ENCODE measurements at places on chromosomes 3 and 15.
A peak's percentile ranks its signal among the peaks of the same experiment; 100 is the strongest.

GRCh38 chr3:114363554-114364202 lies 69.8 kb downstream of the TIGIT start:
- DNase-seq = no peak

GRCh38 chr3:123042413-123042812 lies 14.8 kb upstream of the SEMA5B start:
- DNase-seq = no peak

GRCh38 chr15:59694779-59695178 lies 5.7 kb upstream of the BNIP2 start:
- DNase-seq = no peak

DNA sequence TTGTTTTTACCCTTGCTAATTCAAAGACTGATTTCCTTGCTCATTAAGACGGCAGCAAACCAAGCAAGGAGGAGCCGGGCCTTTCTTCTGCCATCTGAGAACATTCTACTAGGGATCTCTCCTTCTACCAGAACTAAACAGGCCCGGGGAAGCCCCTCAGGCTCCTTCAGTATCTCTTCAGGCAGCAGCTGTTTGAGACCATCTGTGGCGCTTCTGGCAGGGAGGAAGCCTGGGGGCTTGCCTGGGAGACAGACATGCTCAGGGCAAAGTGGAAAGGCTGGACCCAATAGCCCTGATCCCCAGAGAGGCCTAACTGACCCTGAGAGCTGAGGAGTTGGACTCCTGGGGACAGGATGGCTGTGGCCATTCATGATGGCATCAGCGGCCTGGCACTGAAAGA lies 67.9 kb downstream of the FEM1B start:
- DNase-seq = no peak

- no peak for DNase-seq
These were observed 268.7 kb upstream of the AGTR1 start for GRCh38 chr3:148428862-148429605.

- no peak for DNase-seq
These were observed 117.3 kb downstream of the XXYLT1 start for GRCh38 chr3:195153653-195154052.

DNA sequence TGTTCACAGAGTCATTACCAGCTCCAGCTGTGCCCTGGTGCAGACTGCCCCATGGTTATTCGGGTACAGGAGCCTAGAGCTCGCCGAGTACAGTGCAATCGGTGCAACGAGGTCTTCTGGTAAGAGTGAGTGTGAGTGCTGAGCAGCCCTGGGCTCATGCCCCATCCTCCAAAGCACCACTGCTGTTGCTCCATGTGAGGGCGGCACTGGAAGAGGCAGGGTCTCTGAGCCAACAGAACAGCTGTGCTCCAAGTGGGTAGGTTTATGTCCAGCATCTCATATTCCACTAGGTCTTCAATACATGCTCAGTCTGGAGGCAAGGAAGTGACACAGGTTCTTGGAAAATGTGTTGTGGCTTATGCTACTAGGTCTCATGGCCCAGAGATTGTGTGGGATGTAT lies 19.5 kb upstream of the P4HTM start:
- DNase-seq = no peak

DNA sequence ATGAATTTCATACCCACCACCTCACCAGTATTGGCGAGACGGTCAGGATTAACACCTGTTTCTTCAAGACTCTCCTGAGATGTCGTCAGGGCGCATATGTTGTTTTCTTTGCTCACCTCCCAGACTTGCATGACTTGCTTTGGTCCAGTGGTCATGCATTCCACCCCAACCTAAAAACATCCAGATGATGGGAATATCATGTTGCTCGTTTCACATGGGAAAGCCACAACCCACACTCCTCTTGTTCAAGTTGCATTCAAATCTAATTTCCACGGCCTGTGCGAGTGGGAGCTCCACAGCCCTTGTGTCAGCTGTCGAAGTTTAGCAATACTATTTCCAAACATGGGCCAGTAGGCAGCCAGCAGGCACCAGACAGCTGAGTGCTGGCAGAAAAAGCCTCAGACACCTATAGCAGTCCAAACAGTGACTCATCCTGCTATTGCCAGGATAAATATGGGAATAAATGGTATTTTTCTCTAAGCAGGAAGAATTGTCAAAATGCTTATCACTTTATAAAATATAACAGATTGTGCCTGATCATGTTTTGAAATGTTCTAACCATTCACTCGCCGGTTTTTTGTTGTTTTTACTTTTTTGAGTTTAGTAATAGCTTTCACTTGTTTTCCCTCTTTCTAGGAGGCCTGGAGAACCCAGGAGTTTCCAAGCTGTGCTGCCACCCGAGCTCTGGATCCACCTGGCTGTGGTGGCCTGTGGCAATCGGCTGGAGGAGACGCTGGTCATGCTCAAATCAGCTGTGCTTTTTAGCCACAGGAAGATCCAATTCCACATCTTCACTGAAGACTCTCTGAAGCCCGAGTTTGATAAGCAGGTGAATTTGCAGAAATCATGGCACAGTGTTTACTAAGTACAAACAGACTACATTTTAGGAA lies 20.1 kb downstream of the GXYLT2 start:
- DNase-seq = no peak

- no peak for DNase-seq
These were observed 205.7 kb upstream of the ROBO1 start for GRCh38 chr3:79973482-79973881.

- DNase-seq = peak; percentile 38
These were observed 150.5 kb downstream of the WDR76 start for GRCh38 chr15:43977072-43977884.

DNA sequence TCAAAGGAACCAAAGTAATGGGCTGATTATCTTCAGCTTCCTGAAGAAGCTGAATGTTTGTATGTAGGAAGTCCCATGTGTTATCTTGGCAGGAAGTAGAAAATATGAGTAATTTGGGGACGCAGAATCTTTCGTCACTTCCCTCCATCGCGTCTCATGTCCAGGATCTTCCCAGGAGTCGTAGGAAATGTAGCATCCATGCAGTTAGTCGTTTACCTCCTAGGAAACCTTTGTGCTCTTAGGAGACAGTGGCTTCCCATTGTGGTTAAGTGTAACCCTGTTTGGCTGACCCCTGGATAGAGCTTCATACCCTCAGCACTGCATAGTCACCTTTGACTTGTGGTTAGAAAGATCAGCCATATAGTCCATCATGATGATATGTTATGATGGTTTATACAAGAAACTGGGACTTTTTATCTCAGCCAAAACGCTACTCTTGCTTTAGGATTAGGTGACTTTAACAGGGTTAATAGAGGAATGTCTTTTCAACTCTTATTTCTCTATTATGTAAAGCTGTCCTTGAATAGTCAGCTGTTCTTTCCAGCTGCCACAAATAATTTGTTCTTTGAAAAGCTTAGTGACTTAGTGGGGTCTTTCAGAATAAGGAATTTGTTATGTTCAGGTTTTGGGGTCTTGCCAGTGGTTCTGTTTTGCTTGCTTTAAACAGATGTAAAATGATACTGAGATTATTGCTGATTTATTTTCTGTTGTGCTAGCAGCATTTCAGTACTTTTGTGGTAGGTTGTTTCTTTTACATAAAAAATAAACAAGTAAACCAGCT lies 92.2 kb downstream of the KLHL25 start:
- DNase-seq = peak; percentile 39

DNA sequence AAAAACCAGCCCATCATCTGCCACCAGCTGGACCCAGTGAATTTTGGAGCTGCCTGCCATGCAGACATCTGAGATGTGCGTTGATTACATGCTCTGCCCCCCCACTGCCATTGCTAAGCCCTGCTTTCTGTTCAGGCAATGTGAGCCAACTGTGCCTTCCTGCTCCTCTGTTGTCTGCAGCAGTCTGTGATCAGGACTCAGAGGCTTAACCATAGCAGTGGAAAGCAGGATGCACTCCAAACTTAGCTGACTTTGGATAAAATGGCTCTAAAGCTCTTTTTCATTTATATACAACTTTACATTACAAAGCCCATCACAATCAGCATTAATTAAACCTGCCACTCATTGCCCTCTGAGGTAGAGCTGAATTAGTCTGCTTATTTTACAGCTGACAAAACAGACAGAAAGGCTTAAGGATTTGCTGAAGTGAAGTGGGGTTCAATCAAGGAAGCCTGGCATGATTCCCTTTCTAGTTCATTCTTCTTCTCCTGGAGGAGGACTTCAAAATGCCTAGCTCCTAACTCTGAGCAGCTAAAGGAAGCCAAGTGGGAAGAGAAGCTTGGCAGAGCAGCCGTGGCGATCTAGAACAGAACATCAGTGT lies 15.7 kb upstream of the RPS27L start:
- DNase-seq = no peak

DNA sequence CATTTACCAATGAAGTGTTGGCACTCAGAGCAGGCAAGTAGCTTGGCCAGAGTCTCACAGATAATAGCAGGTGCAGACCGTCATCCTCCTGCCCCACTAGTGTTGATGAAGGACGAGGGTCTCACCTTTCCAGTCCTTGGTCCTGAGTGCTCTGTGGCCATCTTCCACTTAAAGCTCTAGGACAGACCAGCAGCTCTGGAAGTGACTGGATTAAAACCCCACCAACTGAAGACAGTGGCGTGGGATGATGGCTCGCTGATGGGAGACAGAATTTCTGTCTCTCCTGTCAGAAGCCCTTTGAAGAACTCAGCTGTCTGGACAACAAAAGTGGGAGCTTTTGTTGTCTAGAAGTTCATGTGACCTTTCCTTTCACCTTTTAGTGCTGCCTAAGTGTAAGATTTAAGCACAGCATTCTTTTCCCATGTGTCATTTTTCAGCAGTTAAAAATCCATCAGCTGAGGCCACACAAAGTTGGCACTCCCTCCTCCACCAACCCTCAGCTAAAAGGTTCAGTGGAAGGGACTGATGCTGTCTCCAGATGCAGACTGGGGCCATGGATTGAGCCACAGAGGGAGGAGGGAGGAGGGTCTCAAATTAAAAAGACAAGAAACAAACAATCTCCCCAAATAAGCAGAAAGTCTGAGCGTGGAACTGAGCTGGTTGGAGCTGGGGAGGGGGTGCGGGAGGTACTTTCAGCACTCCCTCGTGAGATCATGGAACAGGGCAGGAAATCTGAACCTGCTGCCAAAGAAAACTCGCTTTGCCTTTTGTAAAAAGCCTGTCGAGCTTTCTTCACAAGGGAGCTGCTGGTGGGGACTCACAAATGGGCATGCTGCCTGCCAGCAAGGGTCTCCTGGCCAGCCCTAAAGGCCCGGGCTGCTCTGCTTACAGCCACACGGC lies 148.5 kb upstream of the CTDSPL start:
- DNase-seq = no peak

GRCh38 chr15:40297356-40297755 lies 10.4 kb downstream of the PLCB2 start:
- no peak for DNase-seq

- no peak for DNase-seq
These were observed 55.7 kb downstream of the MB21D2 start for GRCh38 chr3:192861972-192862371.

GRCh38 chr3:53044711-53045517 lies 959 bp downstream of the SFMBT1 start:
- DNase-seq = peak; percentile 55

- DNase-seq = no peak
These were observed 534.3 kb downstream of the ROBO1 start for GRCh38 chr3:79233431-79234060.

GRCh38 chr3:11156026-11156410 lies 1.7 kb downstream of the HRH1 start:
- no peak for DNase-seq

GRCh38 chr3:46660543-46661523 lies 32.6 kb downstream of the ALS2CL start:
- no peak for DNase-seq

DNA sequence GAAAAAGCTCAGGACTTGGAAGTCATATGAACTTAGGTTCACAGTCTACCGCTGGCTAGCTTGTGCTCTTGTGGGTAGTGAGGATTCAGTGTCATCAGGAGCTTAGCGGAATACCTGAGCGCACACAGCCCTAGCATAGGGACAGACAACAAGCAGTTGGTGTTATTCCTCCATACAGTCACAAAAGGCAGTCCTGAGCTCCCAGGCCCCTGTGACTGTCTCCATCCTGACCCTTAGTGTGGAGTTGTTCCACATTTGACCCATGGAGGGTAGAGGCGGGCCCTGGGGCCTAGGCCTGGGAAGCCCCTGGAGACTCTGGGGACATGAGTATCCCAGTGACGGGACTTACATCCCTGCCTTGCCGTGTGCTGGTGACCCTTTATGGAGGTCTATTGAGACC lies 131.5 kb upstream of the PLXNA1 start:
- DNase-seq = no peak

DNA sequence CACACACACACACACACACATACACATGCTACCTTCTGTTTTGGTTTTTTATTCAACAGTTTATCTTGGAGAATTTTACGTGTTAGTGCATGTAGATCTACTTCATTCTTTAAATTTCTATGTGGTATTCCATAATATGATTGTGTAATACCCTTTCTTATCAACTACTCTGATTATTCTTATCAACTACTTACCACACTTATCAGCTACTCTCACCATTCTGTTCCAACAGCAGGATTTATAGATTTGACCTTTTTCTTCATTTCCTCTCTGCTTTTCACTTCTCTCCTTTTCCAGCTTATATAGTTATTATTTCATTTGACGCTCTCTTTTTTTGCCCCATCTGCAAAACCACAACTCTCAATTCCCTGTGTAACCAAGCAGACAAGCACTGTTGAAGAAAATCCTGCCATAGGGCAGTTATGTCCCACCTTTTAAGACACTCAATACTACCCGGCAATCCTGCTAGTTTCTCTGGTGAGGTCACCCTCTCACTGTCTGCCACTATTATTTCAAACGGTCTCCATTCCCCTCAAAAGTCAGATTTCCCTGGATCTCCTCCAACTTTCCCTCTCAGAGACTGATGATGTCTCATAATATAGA lies 56.9 kb upstream of the SATB1 start:
- no peak for DNase-seq
